ENCODE measurements at places on chromosomes 7 and 10.

- no peak for DNase-seq
Observed at GRCh38 chr10:67785098-67785497, 52.9 kb downstream of the DNAJC12 start.

- DNase-seq, result no peak
Observed at GRCh38 chr7:41161041-41161587, 541.8 kb downstream of the INHBA start.

- DNase-seq, result no peak
Observed at GRCh38 chr10:99667108-99667751, 7.9 kb downstream of the ENTPD7 start.

DNA sequence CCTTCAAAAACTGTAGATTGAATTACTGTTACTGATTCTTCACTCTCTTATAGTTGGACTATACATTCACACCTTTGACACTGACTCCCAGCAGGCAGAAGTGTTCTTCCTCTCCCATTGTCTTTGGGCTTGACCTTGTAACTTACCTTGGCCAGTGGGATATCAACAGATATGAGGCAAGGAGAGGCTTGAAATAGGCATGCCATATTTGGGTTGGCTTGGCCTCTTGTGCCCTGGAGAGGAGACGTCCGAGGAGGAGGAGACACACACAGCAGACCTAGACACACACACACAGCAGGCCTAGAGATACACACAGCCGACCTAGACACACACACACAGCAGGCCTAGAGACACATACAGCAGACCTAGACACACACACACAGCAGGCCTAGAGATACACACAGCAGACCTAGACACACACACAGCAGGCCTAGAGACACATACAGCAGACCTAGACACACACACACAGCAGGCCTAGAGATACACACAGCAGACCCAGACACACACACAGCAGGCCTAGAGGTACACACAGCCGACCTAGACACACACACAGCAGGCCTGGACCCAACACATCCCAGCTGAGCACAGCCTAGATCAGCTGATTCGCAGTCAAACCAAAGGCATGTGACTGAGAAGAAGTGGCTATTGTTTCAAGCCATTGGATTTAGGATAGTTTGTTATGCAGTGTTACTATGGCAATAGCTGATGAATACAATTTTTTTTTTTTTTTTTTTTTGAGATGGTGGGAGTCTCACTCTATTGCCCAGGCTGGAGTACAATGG, 12.5 kb upstream of the GNA12 start:
- no peak for DNase-seq

- no peak for DNase-seq
Observed at GRCh38 chr10:24150853-24151252, 58.1 kb upstream of the KIAA1217 start.

- no peak for DNase-seq
Observed at GRCh38 chr10:93090619-93091018, 16.9 kb downstream of the CYP26A1 start.

GRCh38 chr7:110246118-110246517, 844.8 kb upstream of the LRRN3 start:
- no peak for DNase-seq

GRCh38 chr10:80444646-80445319, 9.3 kb upstream of the TSPAN14 start:
- peak; percentile 58 for DNase-seq

DNA sequence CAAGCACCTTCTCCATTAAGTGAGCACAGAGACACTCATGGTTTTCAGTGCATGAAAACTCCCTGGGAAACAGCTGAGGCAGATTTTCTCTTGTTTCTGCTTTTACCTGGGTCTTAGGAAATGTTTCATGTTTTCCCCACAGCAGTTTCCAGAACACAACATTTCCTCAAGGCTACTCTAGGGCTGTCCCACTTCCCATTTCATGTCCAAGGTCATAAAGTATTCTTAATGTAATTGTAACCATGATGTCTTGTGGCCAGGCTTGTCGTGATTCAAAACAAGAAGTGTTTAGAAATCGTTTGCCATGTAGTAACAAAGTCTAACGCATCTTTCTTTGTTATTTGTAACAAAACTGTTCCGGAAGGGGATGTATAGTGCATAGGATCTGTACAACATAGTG, 83.8 kb upstream of the NRP1 start:
- no peak for DNase-seq

- no peak for DNase-seq
Observed at GRCh38 chr7:27210441-27211083, 10.7 kb upstream of the HOXA13 start.

- DNase-seq, result no peak
Observed at GRCh38 chr10:58152673-58153263, 114.9 kb downstream of the IPMK start.

- no peak for DNase-seq
Observed at GRCh38 chr10:95572131-95572820, 11.1 kb upstream of the SORBS1 start.

- DNase-seq, result peak; percentile 12
Observed at GRCh38 chr10:112369495-112370423, 4.2 kb upstream of the ACSL5 start.

DNA sequence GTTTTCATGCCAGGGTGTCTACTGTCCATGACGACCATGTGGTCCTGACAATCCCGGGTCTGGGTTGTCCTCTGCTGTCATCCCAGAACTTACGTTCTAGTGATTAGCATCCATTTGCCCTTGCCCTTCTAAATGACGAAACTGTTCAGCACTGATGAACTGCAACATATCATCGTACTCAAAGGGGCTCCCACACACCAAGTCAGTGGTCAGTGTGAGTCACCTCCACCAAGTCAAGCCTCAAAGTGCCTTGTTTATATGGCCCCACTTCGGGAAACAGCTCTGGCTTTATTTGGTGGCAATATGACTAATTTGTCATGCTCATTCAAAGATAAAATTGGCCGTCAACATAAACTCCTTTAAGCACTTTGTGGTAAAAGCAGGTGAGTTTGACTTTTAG, 110.7 kb downstream of the FRMD4A start:
- no peak for DNase-seq

DNA sequence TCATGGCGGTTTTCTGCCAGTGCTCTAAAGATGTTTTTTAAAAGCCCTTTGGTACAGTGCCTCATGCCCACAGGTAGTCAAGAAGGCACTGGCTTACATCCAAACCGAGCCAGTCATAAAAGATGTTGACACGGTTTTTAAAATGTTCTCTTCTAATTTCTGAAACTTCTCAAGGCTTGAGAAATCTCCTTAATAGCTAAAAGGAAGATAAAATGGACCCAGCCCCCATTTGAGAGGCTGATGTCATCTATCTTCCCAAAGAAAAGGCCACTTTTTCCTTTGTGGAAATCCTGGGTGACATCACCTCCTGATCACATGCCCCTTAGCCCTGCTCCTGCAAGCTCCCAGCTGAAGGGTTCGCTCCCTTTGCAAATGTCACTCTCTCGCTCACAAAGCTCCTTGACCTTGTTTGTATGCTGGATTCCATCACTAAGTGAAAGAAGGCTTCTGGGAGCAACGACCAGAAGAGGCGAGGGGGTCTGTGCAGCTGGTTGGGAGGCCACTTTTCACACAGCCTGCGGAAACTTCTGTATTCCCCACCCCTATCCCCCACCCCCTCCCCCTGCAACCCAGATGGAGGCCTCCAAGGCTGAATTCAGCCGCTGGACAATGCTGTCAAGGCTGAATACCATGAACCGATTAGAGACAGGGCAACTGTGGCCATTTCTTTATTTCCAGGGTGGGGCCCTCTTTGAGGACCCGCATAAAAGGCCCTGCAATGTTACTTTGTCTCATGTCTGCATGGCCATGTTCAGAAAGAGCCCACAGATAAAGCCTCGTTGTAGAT, 122.8 kb downstream of the CUBN start:
- DNase-seq, result no peak

DNA sequence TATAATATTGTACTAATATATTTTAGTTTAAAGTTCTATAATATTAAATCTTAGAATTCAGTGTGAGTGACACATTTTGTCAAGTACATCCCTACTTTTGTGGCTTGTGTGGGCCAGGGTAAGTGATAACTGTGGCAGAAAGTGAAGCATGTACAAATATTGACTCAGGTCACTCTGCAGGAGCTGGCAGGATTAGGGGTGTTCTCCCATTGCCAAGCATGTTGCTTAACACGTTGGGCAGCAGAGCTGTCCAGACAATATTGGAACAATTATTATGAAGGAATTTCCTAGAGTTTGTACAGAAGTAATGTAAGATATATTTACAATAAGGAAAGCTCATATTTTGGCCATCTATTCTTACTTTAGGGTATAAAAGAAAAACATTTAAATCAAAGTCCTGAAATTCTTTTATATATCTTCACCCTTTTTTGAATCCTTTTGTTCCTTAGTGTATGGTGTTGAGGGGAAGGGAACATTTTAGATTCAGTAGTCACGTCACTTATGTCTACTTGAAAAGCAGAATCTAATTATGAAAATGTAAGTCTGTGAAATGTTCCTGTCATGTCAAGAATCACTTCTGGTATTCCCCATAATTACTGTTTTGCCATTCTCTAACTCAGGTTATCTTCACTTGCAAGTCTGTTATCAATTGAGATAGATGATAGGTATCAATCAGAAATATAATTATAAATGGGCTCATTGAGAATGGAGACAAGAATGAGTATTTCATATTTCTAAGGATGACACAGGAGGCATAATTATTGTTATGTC, 4.0 kb downstream of the HDAC9 start:
- no peak for DNase-seq

- no peak for DNase-seq
Observed at GRCh38 chr7:110592557-110592956, 498.4 kb upstream of the LRRN3 start.

GRCh38 chr7:143247372-143247771, 15.9 kb upstream of the GSTK1 start:
- no peak for DNase-seq

Data from activated CD4-positive, CD25-positive, alpha-beta regulatory T cell treated with anti-CD3 and anti-CD28 coated beads, Interleukin-2, amount 50 U/mL, for 16 hours (primary cell).